ENCODE measurements at places on chromosomes 11 and 22. TPM values are rescaled to one million over a fixed set of nuclear protein-coding genes. Genes with fewer than 3 reads are reported as not detected.

OR51B5 gene
- polyA plus RNA-seq, result not detected

CYP2D6 gene
- polyA plus RNA-seq, result not detected

SLC7A4 gene
- polyA plus RNA-seq, result not detected

PRR33 gene
- not detected for polyA plus RNA-seq

ACER3 gene
- 5.3 TPM for polyA plus RNA-seq

TEAD1 gene
- polyA plus RNA-seq, result not detected

ADM gene
- polyA plus RNA-seq, result 2.1 TPM

NFAM1 gene
- polyA plus RNA-seq, result 0.30 TPM

SMC1B gene
- polyA plus RNA-seq, result not detected

APOA4 gene
- polyA plus RNA-seq, result not detected

GRCh38 chr11:130390071-130390758, 38.2 kb downstream of the ADAMTS8 start:
- peaks cover 56% of the 10 kb centered on the region for H3K4me1 ChIP-seq
- peak overlapping the region; percentile 87 for H3K4me3 ChIP-seq
- DNase-seq, result peak; percentile 39
- H3K27me3 ChIP-seq, result peaks cover 2% of the 10 kb centered on the region
- peak overlapping the region; percentile 96 for H3K27ac ChIP-seq

DNA sequence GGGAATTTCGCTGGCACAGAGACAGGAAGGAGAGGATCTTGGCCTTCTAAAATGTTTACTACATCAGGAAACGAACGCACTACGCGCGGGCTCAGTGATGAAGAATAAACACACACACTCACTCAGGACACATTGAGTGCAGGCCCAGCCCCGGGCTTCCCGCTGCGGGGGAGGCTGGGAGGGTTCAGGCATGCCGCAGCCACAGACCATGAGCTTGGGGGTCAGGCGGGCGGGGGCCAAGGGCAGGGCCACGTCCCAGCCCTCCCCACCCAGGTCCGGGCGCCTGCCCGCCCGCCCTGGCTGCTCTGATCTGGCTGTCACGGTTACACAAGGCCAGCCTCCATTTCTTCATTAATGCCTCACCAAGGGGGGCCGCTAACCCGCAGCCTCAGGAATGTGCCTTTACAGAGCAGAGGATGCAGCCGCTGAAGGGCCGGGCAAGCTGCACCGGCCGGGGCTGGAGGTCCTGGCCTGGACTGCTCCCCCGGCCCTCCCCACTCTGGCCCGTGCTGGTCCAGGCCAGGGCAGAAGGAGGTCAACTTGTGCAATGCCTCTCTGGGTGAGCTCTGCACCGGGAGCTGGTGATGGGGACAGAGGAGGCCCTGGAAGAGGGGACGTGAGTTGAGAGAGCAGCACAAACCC, 41.7 kb downstream of the IGF2 start:
- no peak overlapping the region for H3K4me3 ChIP-seq
- peaks cover 5% of the 10 kb centered on the region for H3K27me3 ChIP-seq
- no peaks in the 10 kb centered on the region for H3K4me1 ChIP-seq
- H3K36me3 ChIP-seq, result no peaks in the 10 kb centered on the region
- DNase-seq, result no peak

GRCh38 chr11:30760345-30760744, 174.2 kb upstream of the MPPED2 start:
- DNase-seq, result no peak
- no peaks in the 10 kb centered on the region for H3K27me3 ChIP-seq
- no peak overlapping the region for H3K4me3 ChIP-seq
- H3K27ac ChIP-seq, result no peak overlapping the region
- H3K4me1 ChIP-seq, result no peaks in the 10 kb centered on the region

DNA sequence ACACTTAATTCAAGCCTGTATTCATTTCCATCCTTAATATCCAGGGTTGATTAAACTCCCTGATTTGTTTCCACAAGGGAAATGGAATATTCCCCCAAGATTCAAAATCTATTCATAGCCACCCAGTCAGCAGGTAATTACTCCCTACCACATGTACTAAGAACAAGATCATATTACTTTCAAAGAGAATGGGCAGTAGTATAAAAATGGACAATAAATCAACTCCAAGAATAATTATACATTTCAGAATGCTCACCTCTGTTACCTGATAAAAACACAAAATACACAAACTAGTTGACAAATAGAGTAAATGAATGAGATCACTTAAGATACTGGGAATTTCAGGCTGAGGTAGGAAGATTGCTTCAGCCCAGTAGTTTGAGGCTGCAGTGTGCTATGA, 8.5 kb upstream of the FEZ1 start:
- no peak overlapping the region for H3K4me3 ChIP-seq
- no peak for DNase-seq

DNA sequence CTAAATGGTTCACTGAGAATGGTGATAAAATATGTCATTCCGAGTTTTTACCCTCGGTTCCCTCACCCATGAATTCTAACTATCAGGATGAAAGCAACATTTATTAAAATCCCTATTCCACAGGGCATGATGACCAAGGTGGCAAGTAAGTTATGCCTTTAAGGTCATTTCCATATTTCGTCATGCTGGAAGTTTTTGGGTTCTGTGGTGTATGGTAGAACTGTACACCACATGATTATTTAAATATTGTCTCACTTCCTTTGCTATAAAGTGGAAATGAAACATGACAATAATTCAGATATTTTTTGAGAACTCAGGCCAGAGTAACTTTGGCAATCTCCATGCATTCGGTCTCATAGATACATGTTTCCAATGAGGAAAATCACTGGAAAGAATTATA, 68.5 kb upstream of the CARD18 start:
- DNase-seq, result no peak
- H3K27ac ChIP-seq, result no peak overlapping the region
- no peaks in the 10 kb centered on the region for H3K4me1 ChIP-seq
- no peak overlapping the region for H3K4me3 ChIP-seq
- no peaks in the 10 kb centered on the region for H3K27me3 ChIP-seq
- H3K36me3 ChIP-seq, result no peaks in the 10 kb centered on the region

- H3K4me1 ChIP-seq, result peaks cover 7% of the 10 kb centered on the region
- no peak for DNase-seq
These were observed 30.5 kb downstream of the LMO2 start for GRCh38 chr11:33861386-33861785.

GRCh38 chr11:71991494-71991893, 7.2 kb upstream of the IL18BP start:
- no peak for DNase-seq
- H3K27me3 ChIP-seq, result no peaks in the 10 kb centered on the region
- no peaks in the 10 kb centered on the region for H3K4me1 ChIP-seq
- H3K4me3 ChIP-seq, result no peak overlapping the region

DNA sequence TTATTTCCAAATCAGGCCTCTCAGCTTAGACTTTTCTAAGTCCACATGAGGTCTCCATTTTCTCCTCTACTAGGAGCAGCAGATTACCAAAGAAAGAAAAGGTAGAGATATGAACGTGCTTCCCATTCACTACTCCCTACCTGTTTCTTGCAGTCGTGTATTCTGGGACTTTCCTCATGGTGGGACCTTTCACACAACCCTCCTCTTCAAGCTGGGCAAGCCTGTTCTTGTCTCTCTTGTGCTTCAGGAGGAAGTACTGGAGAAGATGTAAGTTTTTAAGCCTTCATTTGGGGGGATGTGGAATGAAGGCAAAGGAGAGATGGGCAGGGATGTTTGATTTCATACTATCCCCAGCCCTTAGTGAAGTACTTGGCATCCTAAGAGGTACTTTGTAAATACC, 128.8 kb upstream of the SESN3 start:
- DNase-seq, result no peak
- H3K27ac ChIP-seq, result no peak overlapping the region
- H3K4me3 ChIP-seq, result no peak overlapping the region

DNA sequence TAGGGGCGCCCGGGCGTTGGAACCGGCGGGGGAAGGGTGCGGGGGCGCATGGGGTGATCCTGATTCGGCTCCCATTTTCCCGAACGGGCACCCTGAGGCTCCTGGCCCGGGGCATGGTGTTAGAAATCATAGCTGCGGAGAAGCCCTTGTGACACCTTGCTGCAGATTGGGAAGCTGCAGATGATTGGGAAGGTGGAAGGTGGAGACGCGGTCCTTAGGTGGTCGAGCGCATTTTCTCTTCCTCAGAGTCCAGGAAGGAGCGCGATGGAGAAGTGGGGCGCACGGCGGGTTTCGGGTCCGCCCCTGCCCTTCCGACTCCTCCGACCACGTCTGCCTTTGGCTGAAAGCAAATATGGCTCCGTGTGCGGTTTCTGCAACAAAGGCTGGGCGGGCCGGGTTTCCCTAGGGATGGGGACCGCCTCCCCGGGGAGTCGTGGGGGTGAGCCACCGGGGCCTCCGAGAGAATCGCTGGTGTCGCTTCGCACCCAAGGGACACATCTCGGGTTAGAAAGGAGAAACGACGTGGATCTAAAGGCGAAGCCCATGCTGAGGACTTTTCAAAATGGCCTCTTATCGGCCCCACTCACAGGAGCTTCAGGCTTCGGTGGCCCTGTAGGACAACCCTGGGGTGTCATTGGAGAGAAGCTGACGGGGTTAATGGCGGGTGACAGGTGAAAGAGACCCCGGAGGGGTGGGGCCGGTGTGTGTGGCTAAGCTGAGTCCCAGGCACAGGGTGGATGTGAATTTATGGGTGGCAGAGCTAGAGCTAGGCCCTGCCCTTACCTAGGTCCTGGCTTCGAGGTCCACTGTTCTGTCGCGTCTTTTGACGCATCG, 707 bp upstream of the FTH1 start:
- peak; percentile 47 for DNase-seq
- H3K4me1 ChIP-seq, result peaks cover 44% of the 10 kb centered on the region
- H3K4me3 ChIP-seq, result peak overlapping the region; percentile 90

DNA sequence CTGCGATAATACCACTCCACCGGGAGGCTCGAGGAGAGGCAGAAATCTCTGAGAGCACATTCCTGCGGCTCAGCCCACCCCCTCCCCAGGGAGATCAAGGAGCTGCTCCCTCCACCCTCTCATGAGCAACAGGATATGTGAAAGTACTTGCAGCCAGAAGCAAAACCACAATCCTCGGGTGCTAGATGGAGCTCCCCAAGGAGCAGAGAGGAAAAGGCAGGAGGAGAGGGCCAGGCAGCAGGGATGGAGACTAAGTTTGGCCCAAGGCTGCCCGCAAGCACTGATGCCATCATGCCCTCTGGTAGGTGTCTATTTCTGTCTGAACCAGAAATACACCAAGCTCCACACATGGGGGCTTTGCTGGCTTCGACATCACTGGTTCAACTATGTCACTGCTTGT, 22.3 kb downstream of the VPS37C start:
- H3K27ac ChIP-seq, result no peak overlapping the region
- H3K4me1 ChIP-seq, result no peaks in the 10 kb centered on the region
- H3K36me3 ChIP-seq, result peaks cover 12% of the 10 kb centered on the region
- no peak for DNase-seq
- peaks cover 2% of the 10 kb centered on the region for H3K27me3 ChIP-seq

- no peak for DNase-seq
- H3K4me3 ChIP-seq, result peak overlapping the region; percentile 100
- peaks cover 75% of the 10 kb centered on the region for H3K4me1 ChIP-seq
- peak overlapping the region; percentile 2 for H3K27ac ChIP-seq
These were observed 2.5 kb downstream of the CSTF3 start for GRCh38 chr11:33158596-33159275.

DNA sequence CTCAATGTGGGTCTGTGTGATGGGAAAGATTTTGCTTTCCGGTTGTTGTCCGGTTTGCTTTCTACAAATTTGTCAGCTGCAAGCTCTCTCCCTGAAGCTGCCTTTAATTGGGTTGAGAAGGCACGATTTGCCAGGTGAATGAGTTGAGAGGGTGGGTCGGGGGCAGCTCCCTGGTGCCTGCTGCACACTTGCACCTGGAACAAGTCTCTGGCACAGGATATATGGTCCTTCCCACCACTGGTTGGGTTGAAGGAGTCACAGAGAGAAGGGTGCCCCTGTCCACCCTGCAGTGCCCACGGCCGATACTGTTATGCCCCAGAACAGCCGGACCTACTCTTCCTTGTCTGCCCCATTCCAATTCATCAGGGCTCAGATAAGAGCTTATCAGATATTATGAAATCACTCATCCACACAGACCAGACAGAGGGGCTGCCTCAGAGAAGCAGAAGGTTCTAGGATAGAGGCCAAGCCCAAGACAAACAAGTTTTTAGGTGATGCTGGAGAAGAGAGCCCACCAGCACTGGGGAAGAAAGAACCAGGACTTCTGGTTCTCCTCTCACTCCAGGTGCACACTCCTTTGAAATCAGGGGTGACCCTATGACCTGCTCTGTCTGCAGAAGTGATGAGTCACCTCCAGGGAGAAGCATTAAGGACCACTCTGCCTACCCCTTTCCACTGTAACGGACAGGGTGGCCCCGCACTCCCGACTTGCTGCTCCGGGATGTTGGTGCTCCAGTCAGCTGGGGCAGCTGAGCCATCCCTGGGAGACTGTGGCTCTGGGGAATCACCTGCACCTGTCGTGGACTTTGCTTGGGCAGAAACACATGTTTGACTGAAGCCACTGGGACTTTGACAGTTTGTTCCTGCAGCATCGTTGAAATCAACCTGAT, 45.3 kb downstream of the RTL6 start:
- H3K27ac ChIP-seq, result no peak overlapping the region
- H3K4me3 ChIP-seq, result no peak overlapping the region
- no peaks in the 10 kb centered on the region for H3K27me3 ChIP-seq
- H3K36me3 ChIP-seq, result no peaks in the 10 kb centered on the region

Measured in immature natural killer cell (primary cell).